Endodermal cell (in vitro differentiated cells): ENCODE measurements at places on chromosomes 7 and 10. TPM values are rescaled to one million over a fixed set of nuclear protein-coding genes. Genes with fewer than 3 reads are reported as not detected.

DNA sequence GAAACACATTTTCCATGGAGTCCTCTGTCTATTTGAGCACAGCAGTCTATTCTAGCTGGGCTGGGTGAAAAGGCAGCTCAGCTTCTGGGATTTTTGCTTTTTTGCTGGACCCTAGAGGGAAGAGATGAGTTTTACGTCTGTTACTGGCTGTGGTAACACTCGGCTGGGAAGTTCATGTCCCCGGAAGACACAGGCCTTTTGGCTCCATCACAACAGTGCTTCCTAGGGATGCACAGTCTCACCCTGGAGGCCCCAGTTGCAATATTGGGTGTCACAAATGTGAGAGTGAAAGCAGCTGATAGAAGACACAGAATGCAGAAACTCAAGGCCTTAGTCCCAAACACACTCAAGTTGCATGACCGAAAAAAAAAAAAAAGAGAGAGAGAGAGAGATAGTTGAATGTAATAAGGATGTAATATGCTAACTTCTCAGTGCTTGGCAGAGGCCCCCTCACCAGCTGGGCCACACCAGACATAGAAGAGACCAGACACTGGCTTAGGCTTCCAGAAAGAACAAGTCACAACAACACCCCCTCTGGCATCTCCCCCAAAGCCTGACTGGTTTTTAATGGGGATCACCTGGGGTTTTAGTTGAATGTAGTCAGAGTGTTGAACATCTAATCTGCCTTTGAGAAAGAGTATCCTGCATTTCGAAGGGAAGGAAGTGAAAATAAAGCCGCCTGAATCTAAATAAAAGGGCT lies 545.4 kb upstream of the FZD8 start:
- DNase-seq: no peak

ZC3HAV1L gene
- total RNA-seq: 9.7 to 24.4 TPM (median 12.0 TPM) in 3 replicates

DNA sequence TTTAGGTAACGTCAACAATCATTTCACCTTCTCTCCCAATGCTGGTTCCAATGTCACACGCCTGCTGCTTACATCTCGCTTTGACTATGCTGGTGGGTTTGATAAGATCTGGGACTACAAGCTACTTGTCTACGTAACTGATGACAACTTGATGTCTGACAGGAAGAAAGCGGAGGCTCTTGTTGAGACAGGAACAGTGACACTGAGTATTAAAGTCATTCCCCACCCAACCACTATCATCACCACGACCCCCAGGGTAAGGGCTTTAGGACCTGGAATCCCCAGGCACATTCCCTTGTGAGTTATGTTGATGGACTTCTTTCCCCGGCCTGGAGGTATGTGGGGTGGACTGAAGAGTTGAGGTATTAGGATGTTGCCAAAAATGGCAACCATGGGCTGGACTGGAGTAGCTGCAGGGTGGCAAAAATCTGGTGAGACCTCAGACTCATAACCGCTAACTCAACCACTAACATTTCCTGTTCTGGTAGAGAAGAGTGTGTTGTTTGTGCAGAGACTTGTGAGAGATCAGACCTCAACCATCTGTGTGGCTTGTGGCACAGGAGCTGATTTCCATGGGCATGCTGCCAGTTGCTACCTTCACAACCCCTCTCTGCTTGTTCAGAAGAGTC lies 59.2 kb downstream of the CDHR3 start:
- no peak for DNase-seq

DNA sequence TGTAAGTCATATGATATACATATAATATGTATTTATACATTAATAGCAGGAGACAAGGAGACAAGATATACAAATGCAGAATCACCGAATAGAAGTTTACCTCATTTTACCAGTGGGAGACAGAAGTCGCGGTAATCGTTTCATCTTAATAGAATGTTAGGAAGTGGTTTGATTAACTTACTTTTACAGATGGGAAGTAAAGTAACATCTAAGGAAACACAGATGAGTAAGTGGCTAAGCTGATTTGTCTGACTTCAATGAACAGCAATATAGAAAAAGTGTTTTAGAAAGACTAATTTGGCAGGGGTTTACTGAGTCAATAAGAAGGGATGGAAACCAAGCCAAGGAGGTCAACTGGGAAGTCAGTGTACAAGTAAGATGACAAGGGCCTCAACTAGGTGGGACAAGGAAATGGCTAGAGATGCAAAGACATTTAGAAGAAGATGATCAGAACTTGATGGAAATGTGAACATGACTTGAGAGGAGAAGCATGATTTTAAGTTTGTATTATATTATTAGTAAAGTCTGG lies 36.2 kb upstream of the FAM133B start:
- DNase-seq: no peak

GRCh38 chr10:119701861-119702260 lies 24.0 kb upstream of the INPP5F start:
- no peak for DNase-seq

- DNase-seq: peak; percentile 78
Measured at GRCh38 chr10:121597504-121598262, 561 bp downstream of the FGFR2 start.

PCDH15 gene
- total RNA-seq: 0.86 and 0.95 TPM in 2 replicates

- no peak for DNase-seq
Measured at GRCh38 chr7:44460325-44460724, 30.1 kb downstream of the NUDCD3 start.

SLC26A3 gene
- not detected in 3 replicates for total RNA-seq

DNA sequence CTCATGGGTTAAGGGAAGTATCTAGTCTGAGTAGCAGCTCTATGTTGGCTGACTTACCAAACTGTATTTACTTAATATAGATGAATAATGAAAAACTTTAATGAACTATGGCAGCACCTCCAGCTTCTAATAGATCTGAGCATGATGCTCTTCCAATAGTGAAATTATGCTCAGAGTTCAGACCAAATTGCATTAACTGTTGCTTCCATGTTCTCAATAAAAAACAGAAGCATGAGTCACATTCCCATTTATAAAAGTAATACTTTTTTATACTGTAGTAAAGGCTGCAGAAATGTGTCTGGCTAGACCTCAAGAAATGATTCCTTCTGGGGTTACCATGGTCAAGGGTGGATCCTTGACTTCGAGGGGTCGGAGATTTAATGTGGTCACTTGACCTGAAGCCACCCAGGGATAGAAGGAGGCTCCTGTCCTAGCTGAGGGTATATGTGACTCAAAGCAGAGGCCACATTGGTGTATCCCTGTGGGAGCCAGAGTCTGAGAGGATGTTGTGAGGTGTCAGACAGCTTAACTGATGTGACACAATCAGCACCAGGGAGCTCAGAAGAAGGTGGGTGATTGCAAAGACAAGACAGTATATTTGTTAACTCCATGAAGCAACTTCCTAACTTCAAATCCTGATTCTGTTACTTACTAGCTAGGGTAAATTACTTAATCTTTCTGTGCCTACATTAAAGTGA lies 19.8 kb upstream of the PLCE1 start:
- DNase-seq: peak; percentile 71

DNA sequence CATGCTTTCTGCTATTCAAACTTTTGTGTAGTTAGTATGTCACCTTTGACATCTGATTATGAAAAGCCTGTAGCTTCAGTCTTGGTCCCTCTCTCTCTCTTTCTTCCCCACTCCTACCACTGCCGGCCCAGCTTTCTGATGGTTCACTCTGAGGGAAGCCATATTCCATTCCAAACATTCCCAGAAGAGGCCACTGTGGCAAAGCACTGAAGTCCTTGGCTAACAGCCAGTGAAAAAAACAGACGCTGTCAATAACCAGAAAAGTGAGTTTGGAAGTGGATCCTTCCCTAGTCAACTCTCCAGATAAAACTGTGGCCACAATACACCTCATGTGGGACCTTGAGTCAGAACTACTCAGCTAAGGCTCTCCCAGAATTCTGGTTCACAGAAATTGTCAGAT lies 950.7 kb upstream of the PHF14 start:
- DNase-seq: peak; percentile 74

GPR15LG gene
- not detected in 3 replicates for total RNA-seq

SLC13A1 gene
- not detected in 2 replicates for total RNA-seq

DNA sequence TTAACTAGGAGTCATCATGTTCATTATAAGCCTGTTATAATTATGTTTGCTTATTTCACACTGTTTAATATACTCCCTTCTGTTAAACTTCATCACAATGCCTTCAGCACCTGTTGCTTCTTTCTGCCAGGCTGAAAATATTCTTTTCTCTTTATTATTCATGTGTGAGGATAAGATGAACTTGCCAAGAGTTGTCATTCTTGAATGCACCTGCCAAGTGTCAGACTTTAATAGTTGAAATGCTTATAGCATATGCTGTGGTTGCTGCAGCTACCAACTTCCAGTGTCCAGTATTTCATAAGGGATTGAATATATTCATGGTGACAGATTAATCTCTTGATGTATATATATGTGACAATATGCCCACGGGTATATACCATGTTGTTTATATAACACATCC lies 339.2 kb upstream of the MEOX2 start:
- DNase-seq: no peak

DNA sequence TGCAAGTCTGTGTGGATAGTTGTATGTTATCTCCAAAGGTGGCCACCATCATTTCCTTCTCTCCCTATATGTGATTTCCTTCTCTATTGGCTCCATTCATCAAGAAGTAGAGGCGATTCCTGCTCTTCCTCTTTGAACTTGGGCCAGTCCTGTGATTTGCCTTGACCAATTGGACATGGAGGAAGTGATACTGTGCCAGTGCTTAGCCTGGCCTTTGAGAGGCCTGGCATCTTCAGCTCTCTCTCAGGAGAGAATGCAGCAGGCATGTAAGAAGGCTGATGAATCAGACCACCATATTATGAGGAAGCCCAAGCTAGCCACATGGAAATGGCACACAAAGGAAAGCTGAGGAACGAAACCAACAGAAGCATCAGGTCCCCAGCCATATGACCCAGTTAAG lies 195.0 kb upstream of the SVIL start:
- DNase-seq: no peak

VWA2 gene
- total RNA-seq: 1.6 and 1.7 TPM in 2 replicates

DNA sequence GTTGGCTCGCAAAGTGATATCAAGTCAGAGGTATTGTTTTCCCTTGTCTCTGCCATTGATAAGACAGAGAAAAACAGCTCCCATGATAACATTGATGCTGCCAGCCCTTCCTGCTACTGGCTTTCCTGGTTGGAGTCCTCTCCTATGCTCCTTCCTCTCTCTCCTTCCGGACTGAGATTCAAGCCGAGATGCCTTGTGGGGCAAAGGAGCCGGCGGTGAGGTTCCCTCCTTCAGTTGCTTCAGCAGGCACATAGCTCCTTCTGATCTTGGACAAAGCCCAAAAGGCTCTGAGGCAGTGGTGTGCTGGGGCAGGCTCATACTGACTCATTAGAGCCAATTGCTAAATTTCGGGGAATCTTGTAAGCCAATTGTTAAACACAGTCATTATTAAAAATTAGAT lies 8.8 kb upstream of the ZCCHC24 start:
- DNase-seq: peak; percentile 58

GRCh38 chr7:47035522-47035921 lies 546.4 kb downstream of the TNS3 start:
- no peak for DNase-seq

DNA sequence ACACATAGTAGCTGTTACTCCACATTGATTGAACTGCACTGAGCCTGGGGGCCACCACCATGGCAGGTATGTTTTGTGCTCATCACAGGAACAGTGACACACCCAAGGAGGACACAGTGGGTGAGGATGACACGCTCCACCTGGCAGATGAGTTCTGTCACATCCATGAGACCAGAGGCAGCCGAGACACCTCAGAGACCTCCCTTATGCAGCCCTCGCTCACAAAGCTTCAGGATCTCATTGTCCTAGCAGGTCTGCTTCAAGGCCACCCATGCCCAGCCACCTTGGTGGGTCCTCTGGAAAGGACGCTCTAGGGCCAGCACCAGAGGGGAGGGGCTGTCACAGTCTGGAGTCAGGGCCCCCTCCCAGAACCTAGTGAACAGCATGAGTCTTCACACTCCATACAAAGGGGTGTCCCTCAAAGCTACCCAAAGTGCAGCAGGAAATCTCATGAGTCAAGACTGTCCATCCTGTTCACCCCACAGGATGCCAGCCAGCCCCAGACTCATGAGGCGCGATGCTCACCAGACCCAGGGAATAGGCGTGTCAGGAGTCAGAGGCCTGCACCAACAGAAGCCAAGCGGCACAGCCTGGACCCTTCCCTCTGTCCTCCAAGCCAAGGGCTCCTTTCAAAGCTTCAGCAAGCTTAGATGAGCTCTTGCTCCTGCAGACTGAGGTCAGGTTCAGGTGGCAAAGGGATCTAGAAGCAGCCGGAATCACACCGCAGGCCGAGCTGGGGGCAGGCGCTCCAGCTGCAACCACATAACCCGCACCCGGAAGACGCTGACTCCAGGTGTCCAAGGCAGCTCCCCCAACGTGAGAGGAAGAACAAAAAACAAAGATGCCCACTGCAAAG lies 9.6 kb downstream of the FAM53B start:
- peak; percentile 33 for DNase-seq

TMEM176B gene
- 0.31 and 0.38 TPM in 2 replicates for total RNA-seq

DNA sequence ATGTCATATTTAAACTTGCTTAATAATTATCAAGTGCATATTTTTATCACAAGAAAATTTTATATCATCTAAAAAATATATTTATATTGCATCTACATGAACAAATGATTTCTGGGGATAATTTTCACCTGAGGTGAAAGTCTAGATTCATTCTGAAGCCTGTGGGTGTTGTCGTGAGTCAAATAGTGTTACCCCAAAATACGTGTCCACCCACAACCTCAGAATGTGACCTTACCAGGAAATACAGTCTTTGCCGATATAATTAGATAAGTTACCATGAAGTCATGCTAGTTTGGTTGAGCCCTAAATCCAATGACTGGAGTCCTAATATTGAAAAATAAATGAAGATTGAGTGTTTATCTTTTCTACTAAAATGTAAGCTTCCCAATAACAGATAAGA lies 203.0 kb upstream of the MDFIC start:
- DNase-seq: no peak

- no peak for DNase-seq
Measured at GRCh38 chr7:105268511-105269392, 120.0 kb downstream of the SRPK2 start.

PPP1R17 gene
- not detected in 3 replicates for total RNA-seq

GRCh38 chr10:63369711-63370110 lies 96.1 kb downstream of the JMJD1C start:
- DNase-seq: no peak

DNA sequence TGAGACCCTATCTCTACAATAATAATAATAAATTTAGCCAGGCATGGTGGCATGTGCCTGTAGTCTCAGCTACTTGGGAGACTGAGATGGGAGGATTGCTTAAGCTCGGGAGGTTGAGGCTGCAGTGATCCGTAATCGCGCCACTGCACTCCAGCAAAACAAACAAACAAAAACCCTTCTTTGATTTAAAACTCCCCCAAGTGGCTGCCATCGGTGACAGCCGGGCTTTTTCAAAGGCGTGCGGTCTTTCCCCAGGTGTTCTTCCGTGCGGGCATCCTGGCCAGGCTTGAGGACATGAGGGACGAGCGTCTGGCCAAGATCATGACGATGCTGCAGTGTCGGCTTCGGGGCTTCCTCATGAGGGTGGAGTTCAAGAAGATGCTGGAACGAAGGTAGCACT lies 1.9 kb upstream of the MYH16 start:
- peak; percentile 67 for DNase-seq

- peak; percentile 33 for DNase-seq
Measured at GRCh38 chr10:43821103-43821502, 172.4 kb upstream of the ZNF32 start.
